MCF 10A (cell line): ENCODE measurements at places on chromosomes 4 and X. TPM values are rescaled to one million over a fixed set of nuclear protein-coding genes. Genes with fewer than 3 reads are reported as not detected.

- peaks cover 70% of the 10 kb centered on the region for H3K36me3 ChIP-seq
- no peak overlapping the region for H3K4me3 ChIP-seq
- no peak for DNase-seq
- peaks cover 9% of the 10 kb centered on the region for H3K4me1 ChIP-seq
- no peaks in the 10 kb centered on the region for H3K27me3 ChIP-seq
- no peak overlapping the region for H3K27ac ChIP-seq
Measured at GRCh38 chr4:17490575-17491059, 21.3 kb downstream of the QDPR start.

Gene NUP54
- 46.9 and 51.5 TPM in 2 replicates for total RNA-seq

Gene RP2
- total RNA-seq = 5.4 and 8.0 TPM in 2 replicates

- DNase-seq = peak; percentile 99
- H3K4me3 ChIP-seq = no peak overlapping the region
- H3K4me1 ChIP-seq = peaks cover 33% of the 10 kb centered on the region
- H3K27ac ChIP-seq = no peak overlapping the region
- no peaks in the 10 kb centered on the region for H3K27me3 ChIP-seq
- H3K36me3 ChIP-seq = peaks cover 6% of the 10 kb centered on the region
Measured at GRCh38 chr4:8537041-8537461, 43.1 kb upstream of the GPR78 start.

DNA sequence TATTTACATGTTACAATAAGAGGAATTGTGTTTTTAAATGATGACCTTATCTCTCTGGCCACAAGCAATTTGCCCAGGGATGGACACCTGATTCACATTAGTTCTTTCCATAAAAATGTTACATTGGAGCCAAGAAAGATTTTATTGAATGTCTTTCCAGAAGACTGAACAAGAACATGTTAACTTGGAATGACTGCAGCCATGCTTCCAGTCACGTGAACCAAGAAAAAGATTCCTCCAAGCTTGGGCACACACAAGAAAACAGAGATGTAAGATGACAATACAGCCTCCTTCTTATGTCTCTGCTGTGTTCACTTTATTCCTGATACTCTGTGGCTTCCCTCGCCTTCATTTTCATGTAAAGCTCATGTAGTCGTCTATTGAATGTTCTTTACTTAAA lies 737.6 kb downstream of the TRIML1 start:
- H3K27ac ChIP-seq = no peak overlapping the region
- H3K36me3 ChIP-seq = no peaks in the 10 kb centered on the region
- no peaks in the 10 kb centered on the region for H3K4me1 ChIP-seq
- H3K4me3 ChIP-seq = no peak overlapping the region
- no peak for DNase-seq
- H3K27me3 ChIP-seq = no peaks in the 10 kb centered on the region

GRCh38 chr4:109015413-109015810 lies 252.6 kb upstream of the ETNPPL start:
- H3K4me1 ChIP-seq = no peaks in the 10 kb centered on the region
- peaks cover 6% of the 10 kb centered on the region for H3K36me3 ChIP-seq
- H3K27ac ChIP-seq = no peak overlapping the region
- DNase-seq = no peak
